ENCODE measurements at places on chromosomes 2 and 18.

GRCh38 chr2:37318401-37318800 lies 6.2 kb downstream of the PRKD3 start:
- DNase-seq = no peak

GRCh38 chr2:110742412-110742811 lies 10.0 kb downstream of the ACOXL start:
- no peak for DNase-seq

GRCh38 chr2:62486439-62486765 lies 19.6 kb downstream of the TMEM17 start:
- no peak for DNase-seq

- no peak for DNase-seq
Measured at GRCh38 chr18:37238282-37239108, 327.1 kb downstream of the CELF4 start.

DNA sequence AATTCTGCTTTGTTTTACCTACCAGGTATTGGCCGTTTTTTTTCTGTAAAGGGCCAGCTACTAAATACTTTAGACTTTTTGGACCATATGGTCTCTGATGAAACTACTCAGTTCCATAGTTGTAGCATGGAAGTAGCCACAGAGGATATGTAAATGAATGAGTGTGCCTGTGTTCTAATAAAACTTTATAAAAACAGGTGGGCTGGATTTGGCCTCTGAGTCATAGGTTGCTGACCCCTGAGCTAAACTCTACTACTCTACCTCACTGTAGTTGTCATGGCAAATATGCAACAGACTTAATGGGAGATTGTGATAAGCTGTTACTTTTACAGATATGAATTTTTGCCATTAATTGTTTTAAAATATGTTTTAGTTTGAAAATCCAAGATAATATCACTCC lies 19.7 kb downstream of the CLIP4 start:
- no peak for DNase-seq

- no peak for DNase-seq
Measured at GRCh38 chr18:36309436-36310391, 12.2 kb downstream of the FHOD3 start.

GRCh38 chr2:237697586-237698357 lies 70.4 kb downstream of the LRRFIP1 start:
- no peak for DNase-seq

GRCh38 chr2:190646780-190647522 lies 1.9 kb upstream of the NAB1 start:
- peak; percentile 38 for DNase-seq

GRCh38 chr2:159817283-159817682 lies 19.3 kb upstream of the CD302 start:
- no peak for DNase-seq

GRCh38 chr2:156340804-156341451 lies 8.4 kb upstream of the NR4A2 start:
- peak; percentile 62 for DNase-seq

DNA sequence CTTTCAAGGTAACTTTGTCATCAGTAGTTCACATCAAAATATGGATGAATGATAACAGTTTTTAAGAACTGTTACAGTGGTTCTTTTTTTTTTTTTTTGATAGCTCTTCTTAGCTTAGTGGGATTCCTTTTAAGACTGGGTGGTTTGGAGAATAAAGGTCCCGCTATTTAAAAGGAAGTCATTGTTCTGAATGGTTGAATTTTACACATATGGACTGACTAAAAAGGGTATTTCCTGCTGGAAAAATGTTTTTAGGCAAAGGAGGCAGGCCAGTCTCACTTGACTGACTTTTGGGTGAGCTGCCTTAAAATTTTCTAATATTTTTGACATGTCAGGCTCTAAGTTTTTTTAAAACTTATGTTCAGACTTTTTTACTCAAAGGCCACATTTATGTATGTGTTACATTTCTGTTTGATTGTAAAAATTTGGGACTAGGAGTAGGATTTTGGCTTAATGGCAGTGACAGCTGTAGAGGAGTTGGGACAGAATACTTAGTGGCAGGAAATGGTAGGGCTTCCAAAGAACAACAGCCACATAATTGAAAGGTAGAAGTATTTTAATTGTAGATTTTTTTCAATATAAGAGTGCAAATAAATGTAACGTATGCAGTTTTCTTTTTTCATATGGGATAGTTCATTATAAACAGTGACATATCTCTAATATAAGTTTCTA lies 13.7 kb downstream of the VAPA start:
- DNase-seq = no peak

DNA sequence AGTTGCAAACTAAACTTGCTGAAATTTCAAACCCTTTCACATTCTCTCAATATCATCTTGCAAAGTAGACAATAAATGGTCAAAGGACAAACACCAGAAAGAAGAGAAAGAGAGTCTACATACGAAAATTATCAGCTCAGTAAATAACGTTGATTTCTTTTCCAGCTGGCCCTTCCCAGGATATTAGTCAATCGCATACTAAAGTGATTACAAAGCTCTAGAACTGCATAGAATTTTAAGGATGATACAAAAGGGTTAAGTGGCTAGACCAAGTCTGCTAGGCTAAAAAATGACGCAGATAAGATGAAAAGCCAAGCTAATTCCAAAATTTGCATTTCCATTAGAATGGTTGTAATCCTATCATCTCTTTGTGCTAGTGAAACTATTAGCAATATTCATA lies 405.7 kb downstream of the FBXO15 start:
- DNase-seq = no peak

- no peak for DNase-seq
Measured at GRCh38 chr18:62521593-62521992, 1.2 kb upstream of the ZCCHC2 start.

DNA sequence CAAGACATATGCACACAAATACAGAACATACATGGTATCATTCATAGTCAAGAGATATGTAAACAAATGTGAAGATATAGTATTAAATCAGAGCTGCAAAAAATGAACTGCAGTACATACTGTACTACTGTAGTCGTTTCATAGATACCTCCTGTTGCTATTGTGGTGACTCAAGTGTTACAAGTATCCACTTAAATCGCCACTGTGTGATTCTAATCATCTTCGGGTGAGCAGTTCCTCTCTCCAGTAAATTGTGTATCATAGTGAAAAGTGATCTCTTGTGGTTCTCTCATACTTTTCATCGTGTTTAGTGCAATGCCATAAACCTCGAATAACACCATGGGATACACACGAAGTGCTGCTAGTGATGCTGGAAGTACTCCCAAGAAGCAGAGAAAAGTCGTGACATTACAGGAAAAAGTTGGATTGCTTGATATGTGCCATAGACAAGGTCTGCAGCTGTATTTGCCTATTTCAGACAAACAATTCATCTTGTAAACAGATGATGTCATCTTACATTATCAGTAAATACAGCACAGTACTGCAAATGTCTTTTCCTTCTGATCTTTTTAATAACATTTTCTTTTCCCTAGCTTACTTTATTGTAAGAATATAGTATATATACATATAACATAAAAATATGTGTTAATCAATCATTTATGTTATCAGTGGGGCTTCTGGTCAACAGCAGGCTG lies 222.2 kb downstream of the BCL11A start:
- DNase-seq = no peak

- DNase-seq = no peak
Measured at GRCh38 chr18:50614838-50615237, 55.0 kb downstream of the MAPK4 start.

- no peak for DNase-seq
Measured at GRCh38 chr18:47150824-47151366, 595 bp upstream of the HDHD2 start.

GRCh38 chr18:33751613-33752221 lies 173.7 kb downstream of the ASXL3 start:
- DNase-seq = no peak

- DNase-seq = no peak
Measured at GRCh38 chr2:149164827-149165226, 126.3 kb downstream of the LYPD6B start.

DNA sequence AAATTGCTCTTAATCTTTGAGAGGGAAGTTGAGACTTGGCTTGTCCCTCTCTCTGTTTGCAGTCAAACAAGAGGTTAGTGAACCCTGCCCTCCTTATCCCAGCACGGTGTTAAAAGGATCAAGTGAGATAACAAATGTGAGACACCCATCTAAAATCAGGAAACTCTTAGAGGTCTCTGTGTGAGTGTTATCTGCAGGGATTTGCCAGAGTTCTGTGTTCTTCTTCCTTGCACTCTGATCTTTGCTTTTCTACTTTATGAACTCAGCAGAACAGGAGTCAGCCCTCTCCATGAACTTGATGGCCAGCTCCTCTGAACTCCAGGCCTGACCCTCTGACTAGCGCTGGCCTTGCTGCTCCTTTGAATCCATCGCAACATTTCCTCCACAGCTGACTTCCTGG lies 123.8 kb downstream of the NCKAP5 start:
- no peak for DNase-seq

DNA sequence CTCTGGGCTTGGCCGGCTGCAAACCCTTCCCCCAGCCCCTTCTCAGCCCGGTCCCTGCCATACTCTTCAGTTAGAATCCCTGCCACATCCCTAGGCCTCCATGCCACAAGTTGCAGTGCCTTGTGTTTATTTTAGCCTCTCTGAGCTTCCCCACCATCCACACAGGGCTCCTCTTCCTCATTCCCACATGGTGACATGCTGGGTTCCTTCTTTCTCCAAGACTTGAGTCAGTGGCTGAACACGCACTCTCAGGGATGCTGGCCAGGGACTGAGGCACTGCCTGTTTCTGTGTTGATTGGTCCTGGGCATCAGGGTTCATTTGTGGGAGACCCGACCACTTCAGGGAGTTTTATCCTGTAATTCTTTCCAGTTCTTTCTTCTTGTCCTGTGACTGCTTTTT lies 56.3 kb downstream of the KCNS3 start:
- no peak for DNase-seq

GRCh38 chr2:121529439-121530211 lies 1.1 kb upstream of the RNU4ATAC start:
- peak; percentile 62 for DNase-seq

DNA sequence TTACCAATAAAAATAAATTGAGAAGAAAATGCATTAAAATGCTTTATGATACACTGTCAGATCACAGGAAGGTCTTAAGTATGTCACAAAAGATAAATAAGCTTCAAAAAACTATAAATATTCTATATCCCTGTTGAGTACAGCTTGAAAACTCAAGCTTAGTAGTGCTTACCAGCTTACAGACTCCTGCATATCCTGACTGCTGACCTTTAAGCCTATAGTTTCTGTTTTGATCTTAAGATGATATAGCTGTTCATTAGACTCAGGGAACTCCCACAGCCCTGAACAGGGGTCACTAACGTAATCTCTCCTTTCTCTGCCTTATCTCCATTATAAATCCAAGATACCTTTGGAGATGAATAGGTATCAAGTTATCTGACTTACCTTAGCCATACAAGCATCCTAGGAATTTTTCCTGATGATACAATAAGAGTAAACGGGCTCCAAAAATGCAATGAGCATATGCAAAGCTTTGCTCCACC lies 93.7 kb upstream of the RBBP8 start:
- DNase-seq = no peak

- DNase-seq = no peak
Measured at GRCh38 chr2:36477746-36478145, 120.2 kb downstream of the FEZ2 start.

- DNase-seq = no peak
Measured at GRCh38 chr18:79507076-79507545, 111.4 kb downstream of the NFATC1 start.

- DNase-seq = no peak
Measured at GRCh38 chr2:98093146-98093545, 6.2 kb downstream of the VWA3B start.

GRCh38 chr18:61589724-61590065 lies 256.5 kb downstream of the CDH20 start:
- DNase-seq = peak; percentile 38

DNA sequence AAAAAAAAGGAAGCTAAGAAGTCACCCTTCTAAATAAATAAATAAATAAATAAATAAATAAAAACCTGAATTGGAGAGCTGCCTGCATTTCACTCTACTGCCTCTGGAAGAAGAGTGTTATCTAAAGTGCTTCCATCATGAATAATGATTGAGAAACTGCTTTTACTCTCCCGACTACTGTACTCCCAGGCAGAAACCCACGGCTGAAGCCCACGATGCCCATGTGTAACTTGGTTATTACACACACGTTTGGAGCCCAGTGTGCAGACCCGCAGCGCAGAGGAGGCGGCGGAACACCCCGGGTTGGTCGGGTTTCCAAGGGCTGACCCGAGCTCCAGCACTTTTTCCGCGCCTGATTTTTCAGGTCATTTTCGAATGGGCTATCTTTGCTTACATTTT lies 697 bp upstream of the SPATS2L start:
- no peak for DNase-seq
